IMR-90 (cell line): ENCODE measurements at places on chromosomes 13 and 19. TPM values are rescaled to one million over a fixed set of nuclear protein-coding genes. Genes with fewer than 3 reads are reported as not detected.

- DNase-seq: peak; percentile 56
- no peak overlapping the region for H3K4me3 ChIP-seq
- no peaks in the 10 kb centered on the region for H3K36me3 ChIP-seq
- H3K27me3 ChIP-seq: peaks cover 65% of the 10 kb centered on the region
Measured at GRCh38 chr13:20197361-20197834, 4.7 kb upstream of the GJB2 start.

- peaks cover 20% of the 10 kb centered on the region for H3K4me1 ChIP-seq
- H3K27ac ChIP-seq: peak overlapping the region; percentile 99
- peaks cover 4% of the 10 kb centered on the region for H3K36me3 ChIP-seq
- peak; percentile 99 for DNase-seq
- H3K4me3 ChIP-seq: no peak overlapping the region
Measured at GRCh38 chr13:23377983-23378632, 55.4 kb downstream of the SACS start.

The ACP5 gene
- 0.28 and 0.54 TPM in 2 replicates for total RNA-seq

- no peaks in the 10 kb centered on the region for H3K27me3 ChIP-seq
- H3K4me3 ChIP-seq: no peak overlapping the region
- H3K27ac ChIP-seq: no peak overlapping the region
Measured at GRCh38 chr19:1968279-1969175, 27.6 kb downstream of the CSNK1G2 start.

- no peak overlapping the region for H3K4me3 ChIP-seq
- no peak for DNase-seq
- H3K27me3 ChIP-seq: no peaks in the 10 kb centered on the region
Measured at GRCh38 chr13:60850526-60850925, 453.5 kb downstream of the TDRD3 start.

The RPL21 gene
- total RNA-seq: 1,160 and 1,364 TPM in 2 replicates

The CD22 gene
- total RNA-seq: 0.18 TPM in 1 of 2 replicates, not detected in the other

- H3K4me3 ChIP-seq: peak overlapping the region; percentile 54
- DNase-seq: no peak
- H3K4me1 ChIP-seq: peaks cover 8% of the 10 kb centered on the region; the same call in 1 of the 2 replicates
- H3K36me3 ChIP-seq: no peaks in the 10 kb centered on the region
- H3K27me3 ChIP-seq: no peaks in the 10 kb centered on the region
Measured at GRCh38 chr13:33543089-33543459, 257.5 kb upstream of the STARD13 start.

The TMEM86B gene
- total RNA-seq: 0.18 and 0.28 TPM in 2 replicates

The PGLYRP1 gene
- not detected in 2 replicates for total RNA-seq

DNA sequence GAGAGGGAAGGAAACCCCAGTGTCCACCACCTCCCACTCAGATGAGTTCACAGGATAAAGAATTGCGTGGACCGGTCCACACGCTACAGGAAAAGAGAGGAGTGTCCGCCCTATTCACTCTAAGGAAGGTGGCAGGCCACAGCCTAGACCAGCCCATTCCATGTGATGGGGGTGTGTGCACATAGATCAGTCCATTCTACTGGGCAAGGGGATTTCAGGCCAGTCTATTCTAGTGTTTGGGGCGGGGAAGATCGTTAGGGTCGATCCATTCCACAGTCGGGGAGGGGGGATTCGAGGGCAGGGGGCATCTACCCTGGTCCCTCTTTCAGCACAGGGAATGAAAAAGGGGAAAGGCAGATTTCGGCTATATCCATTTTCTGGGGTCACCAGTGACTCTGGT lies 7.8 kb downstream of the FIZ1 start:
- no peak for DNase-seq
- H3K36me3 ChIP-seq: peaks cover 39% of the 10 kb centered on the region
- H3K4me1 ChIP-seq: peaks cover 5% of the 10 kb centered on the region; the same call in 1 of the 2 replicates

DNA sequence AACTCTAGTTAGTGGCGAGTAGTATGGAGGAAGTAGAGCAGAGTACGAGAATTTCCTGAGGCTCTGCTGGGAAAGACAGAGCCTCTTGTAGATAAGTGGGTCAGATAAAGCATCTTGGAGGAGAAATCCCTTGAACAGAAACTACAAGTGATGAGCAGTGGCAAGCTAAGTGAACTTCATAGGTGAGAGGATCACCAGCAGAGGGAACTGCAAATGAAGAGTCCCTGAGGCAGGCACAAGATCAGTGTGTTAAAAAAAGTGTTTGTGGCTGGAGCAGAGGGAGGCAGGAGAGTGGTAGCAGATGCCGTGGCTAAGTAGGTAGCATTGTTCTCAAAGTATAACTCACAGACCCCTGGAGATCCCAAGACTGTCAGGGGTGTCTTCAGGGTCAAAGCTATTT lies 437.6 kb downstream of the HS6ST3 start:
- no peak for DNase-seq
- H3K4me1 ChIP-seq: no peaks in the 10 kb centered on the region
- H3K27ac ChIP-seq: no peak overlapping the region
- H3K27me3 ChIP-seq: no peaks in the 10 kb centered on the region
- no peaks in the 10 kb centered on the region for H3K36me3 ChIP-seq

GRCh38 chr13:69291292-69291906 lies 816.2 kb upstream of the ATXN8OS start:
- no peaks in the 10 kb centered on the region for H3K36me3 ChIP-seq
- H3K4me3 ChIP-seq: no peak overlapping the region
- H3K27ac ChIP-seq: no peak overlapping the region
- no peaks in the 10 kb centered on the region for H3K4me1 ChIP-seq
- no peaks in the 10 kb centered on the region for H3K27me3 ChIP-seq

DNA sequence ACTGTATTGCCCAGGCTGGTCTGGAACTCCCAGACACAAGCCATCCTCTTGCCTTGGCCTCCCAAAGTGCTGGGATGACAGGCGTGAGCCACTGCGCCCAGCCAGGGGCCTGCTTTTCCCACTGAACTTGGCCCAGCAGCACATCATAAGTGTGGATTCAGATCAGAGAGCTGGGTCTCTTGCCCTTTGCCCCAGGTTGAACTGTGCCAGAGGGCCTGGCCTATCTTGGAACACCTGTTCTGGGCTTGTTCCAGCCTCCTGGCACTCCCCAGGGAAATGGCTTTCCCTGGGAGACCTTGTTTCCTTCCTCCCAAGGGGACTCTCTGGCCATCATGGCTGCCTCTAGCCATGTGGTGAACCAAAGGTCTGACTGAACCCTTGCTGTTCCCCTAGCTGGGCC lies 3.4 kb downstream of the CC2D1A start:
- H3K4me3 ChIP-seq: no peak overlapping the region
- H3K36me3 ChIP-seq: peaks cover 22% of the 10 kb centered on the region
- no peak for DNase-seq
- H3K27ac ChIP-seq: no peak overlapping the region

GRCh38 chr13:112675366-112675756 lies 14.5 kb upstream of the ATP11A start:
- H3K27ac ChIP-seq: no peak overlapping the region
- no peaks in the 10 kb centered on the region for H3K4me1 ChIP-seq
- no peak overlapping the region for H3K4me3 ChIP-seq
- H3K36me3 ChIP-seq: no peaks in the 10 kb centered on the region
- H3K27me3 ChIP-seq: peaks cover 38% of the 10 kb centered on the region

The B3GNT8 gene
- under 0.01 and 0.36 TPM in 2 replicates for total RNA-seq

The FOXO1 gene
- total RNA-seq: under 0.01 and 0.18 TPM in 2 replicates

- H3K27ac ChIP-seq: no peak overlapping the region
- no peak overlapping the region for H3K4me3 ChIP-seq
- H3K27me3 ChIP-seq: no peaks in the 10 kb centered on the region
- DNase-seq: no peak
- peaks cover 4% of the 10 kb centered on the region for H3K4me1 ChIP-seq
- peaks cover 30% of the 10 kb centered on the region for H3K36me3 ChIP-seq
Measured at GRCh38 chr13:102869948-102870676, 24.3 kb downstream of the ERCC5 start.

- no peak overlapping the region for H3K4me3 ChIP-seq
- DNase-seq: peak; percentile 18
- no peaks in the 10 kb centered on the region for H3K4me1 ChIP-seq
- H3K27me3 ChIP-seq: no peaks in the 10 kb centered on the region; the same call in none of the 2 replicates
- H3K36me3 ChIP-seq: no peaks in the 10 kb centered on the region
- H3K27ac ChIP-seq: no peak overlapping the region
Measured at GRCh38 chr13:106850973-106851650, 283.2 kb upstream of the ARGLU1 start.

The LHB gene
- not detected in 2 replicates for total RNA-seq

The CRX gene
- not detected in 2 replicates for total RNA-seq

The CYTH2 gene
- 35.8 and 38.3 TPM in 2 replicates for total RNA-seq

The CAMSAP3 gene
- not detected in 2 replicates for total RNA-seq

GRCh38 chr19:28345811-28346210 lies 867.1 kb downstream of the UQCRFS1 start:
- H3K36me3 ChIP-seq: no peaks in the 10 kb centered on the region
- no peaks in the 10 kb centered on the region for H3K27me3 ChIP-seq
- DNase-seq: no peak
- H3K4me3 ChIP-seq: no peak overlapping the region
- H3K27ac ChIP-seq: no peak overlapping the region
- no peaks in the 10 kb centered on the region for H3K4me1 ChIP-seq

DNA sequence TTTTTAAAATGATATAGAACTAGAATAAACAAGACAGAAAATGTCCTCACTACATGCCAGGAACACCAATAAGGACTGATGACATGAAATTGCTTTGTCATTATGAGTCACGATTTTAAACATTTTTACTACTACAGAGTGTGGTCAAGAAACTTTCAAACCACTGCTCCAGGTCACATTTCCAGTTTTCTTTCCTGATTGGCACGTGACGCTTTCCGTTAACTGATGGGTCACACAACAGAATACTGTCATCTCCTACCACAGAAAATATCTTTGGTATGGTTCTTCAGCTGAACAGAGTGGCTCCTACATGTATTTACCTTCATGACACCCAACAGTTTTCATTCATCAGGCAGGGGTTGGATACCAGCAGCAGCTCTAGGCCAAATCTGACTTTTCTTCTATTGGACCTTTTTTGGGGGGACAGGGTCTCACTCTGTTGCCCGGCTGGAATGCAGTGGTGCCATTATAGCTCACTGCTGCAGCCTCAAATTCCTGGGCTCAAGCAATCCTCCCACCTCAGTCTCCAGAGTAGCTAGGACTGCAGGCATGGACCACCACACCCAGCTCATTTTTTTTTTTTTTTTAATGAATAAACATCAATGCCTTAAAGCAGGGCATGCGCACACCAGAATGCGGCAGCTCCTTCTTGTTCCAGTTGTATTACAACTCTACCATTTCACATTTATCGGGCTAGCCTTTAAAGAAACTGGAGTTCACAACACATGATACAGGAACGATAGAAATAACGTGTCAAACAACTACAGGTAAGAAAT lies 147.4 kb downstream of the RNF17 start:
- H3K4me1 ChIP-seq: peaks cover 5% of the 10 kb centered on the region; the same call in 1 of the 2 replicates
- peak overlapping the region; percentile 8; the same call in 1 of the 2 replicates for H3K27ac ChIP-seq
- peaks cover 3% of the 10 kb centered on the region; the same call in 1 of the 2 replicates for H3K36me3 ChIP-seq
- H3K4me3 ChIP-seq: no peak overlapping the region
- DNase-seq: peak; percentile 74
- no peaks in the 10 kb centered on the region for H3K27me3 ChIP-seq

The OR7D2 gene
- not detected in 2 replicates for total RNA-seq

The GNG8 gene
- not detected in 2 replicates for total RNA-seq

- no peaks in the 10 kb centered on the region for H3K27me3 ChIP-seq
- H3K36me3 ChIP-seq: no peaks in the 10 kb centered on the region
- no peak overlapping the region for H3K4me3 ChIP-seq
- no peak overlapping the region for H3K27ac ChIP-seq
Measured at GRCh38 chr13:36046672-36047071, 84.5 kb downstream of the DCLK1 start.

The FFAR1 gene
- not detected in 2 replicates for total RNA-seq

DNA sequence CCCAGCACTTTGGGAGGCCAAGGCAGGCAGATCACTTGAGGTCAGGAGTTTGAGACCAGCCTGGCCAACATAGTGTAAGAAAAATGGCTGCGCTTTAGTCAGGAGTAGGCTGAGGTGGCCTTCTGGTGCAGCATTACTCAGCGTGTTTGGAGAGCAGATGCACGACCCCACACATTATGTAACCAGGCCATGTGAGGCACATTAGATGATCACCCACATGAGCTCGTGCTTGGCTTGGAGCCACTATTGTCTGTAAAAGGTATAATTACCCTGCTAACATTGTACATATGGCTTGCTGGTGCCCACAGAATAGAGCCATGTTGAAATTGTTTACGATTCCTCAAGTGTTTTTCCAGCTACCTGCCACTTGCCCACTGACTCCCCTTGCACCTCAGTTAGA lies 24.0 kb upstream of the SCEL start:
- no peaks in the 10 kb centered on the region for H3K27me3 ChIP-seq
- H3K4me3 ChIP-seq: no peak overlapping the region
- H3K27ac ChIP-seq: no peak overlapping the region
- no peaks in the 10 kb centered on the region for H3K36me3 ChIP-seq
- no peaks in the 10 kb centered on the region for H3K4me1 ChIP-seq

DNA sequence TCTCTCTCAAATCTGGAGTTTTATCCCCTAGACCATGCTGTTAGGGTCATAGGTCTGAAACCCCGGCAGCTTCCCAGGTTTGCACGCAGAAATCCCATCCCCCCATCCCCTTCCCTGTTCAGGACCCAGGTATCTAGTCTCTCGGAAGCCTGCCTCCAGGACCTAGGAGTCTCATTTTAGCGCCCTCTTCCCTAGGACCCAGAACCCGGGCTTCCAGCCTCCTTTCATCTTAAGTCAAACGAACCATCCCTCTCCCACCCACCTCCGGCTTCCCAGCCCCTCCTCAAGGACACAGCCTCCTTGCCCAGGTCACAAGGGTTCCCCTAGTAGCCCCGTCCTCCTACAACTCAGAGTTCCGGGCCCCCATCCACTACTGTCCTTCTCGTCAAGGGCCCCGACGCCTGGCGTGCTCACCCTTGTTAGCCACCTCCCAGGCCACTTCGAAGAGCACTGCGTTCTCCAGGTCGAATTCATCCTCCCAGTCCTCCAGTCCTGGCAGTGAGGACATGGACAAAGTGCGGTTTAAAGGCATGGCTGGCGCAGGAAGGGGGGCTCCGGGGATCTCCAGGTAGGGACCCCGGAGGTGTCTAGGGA lies 431 bp downstream of the GYS1 start:
- no peak for DNase-seq
- H3K27ac ChIP-seq: peak overlapping the region; percentile 85
- peaks cover 18% of the 10 kb centered on the region for H3K36me3 ChIP-seq
- no peaks in the 10 kb centered on the region for H3K27me3 ChIP-seq
- H3K4me1 ChIP-seq: peaks cover 12% of the 10 kb centered on the region

- DNase-seq: peak; percentile 83
- peak within 1 kb of the TSS; percentile 54 for H3K4me3 ChIP-seq
- peak within 1 kb of the TSS; percentile 45; the same call in 1 of the 2 replicates for H3K27ac ChIP-seq
- peaks cover 3% of the 10 kb centered on the region; the same call in 1 of the 2 replicates for H3K4me1 ChIP-seq
- H3K27me3 ChIP-seq: peaks cover 10% of the 10 kb centered on the region; the same call in 1 of the 2 replicates
Measured at GRCh38 chr19:19203012-19203856, at the start of gene NR2C2AP. NR2C2AP (minus strand) TSS chr19:19203414; CDS start chr19:19203060, 354 bp downstream.

The TPRX1 gene
- not detected in 2 replicates for total RNA-seq

The PSG2 gene
- total RNA-seq: 0.18 and 0.28 TPM in 2 replicates

DNA sequence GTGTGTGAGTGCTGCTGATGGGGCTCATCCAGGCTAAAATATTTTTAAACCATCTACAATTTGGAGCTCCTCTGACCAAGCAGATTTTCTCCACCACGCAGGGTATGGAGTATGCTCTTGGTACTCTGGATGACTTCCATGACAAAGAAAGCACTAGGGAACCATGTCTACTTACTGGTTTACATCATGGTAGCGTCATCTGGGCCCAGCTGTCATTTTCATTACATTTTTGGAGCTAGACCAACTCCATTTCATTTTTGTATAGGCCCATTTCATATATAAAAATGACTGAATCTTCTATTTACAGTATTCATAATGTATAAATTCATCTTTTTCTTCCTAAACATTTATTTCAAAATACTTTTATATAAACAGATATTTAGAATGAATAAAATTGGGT lies 184.4 kb downstream of the DNAJC3 start:
- H3K4me1 ChIP-seq: peaks cover 2% of the 10 kb centered on the region; the same call in 1 of the 2 replicates
- peak overlapping the region; percentile 57; the same call in 1 of the 2 replicates for H3K27ac ChIP-seq
- no peaks in the 10 kb centered on the region for H3K36me3 ChIP-seq
- H3K27me3 ChIP-seq: no peaks in the 10 kb centered on the region

- H3K4me3 ChIP-seq: no peak overlapping the region
- no peak overlapping the region for H3K27ac ChIP-seq
- no peaks in the 10 kb centered on the region for H3K4me1 ChIP-seq
- DNase-seq: no peak
- H3K27me3 ChIP-seq: no peaks in the 10 kb centered on the region
Measured at GRCh38 chr13:102311901-102312300, 89.9 kb downstream of the FGF14 start.
